ENCODE measurements at places on chromosomes 7 and 10.

DNA sequence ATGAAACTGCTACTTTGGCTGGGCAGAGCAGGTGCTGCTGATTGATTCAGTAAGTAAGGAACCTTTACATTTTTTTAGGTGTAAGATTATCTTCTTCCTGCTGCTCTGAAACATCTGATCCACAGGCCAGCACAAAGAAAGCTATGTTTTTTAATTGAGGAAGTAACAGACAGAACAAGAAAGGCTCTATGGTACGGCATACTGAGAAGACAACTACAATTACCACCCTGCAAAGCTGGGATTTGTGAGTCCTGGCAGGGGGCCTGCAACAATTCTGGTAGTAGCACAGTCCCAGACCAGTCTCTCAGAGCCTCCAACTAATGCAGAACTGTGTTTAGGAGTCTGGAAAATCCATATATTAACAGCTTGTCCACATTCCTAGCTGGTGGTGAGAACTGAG lies 103.0 kb upstream of the LRRTM3 start:
- no peak overlapping the region for H3K4me3 ChIP-seq
- no peaks in the 10 kb centered on the region for H3K36me3 ChIP-seq
- no peak for DNase-seq

GRCh38 chr7:17054836-17055235 lies 173.1 kb upstream of the AGR3 start:
- no peaks in the 10 kb centered on the region for H3K4me1 ChIP-seq
- H3K27me3 ChIP-seq, result no peaks in the 10 kb centered on the region
- no peak overlapping the region for H3K27ac ChIP-seq
- DNase-seq, result no peak
- H3K36me3 ChIP-seq, result no peaks in the 10 kb centered on the region
- H3K4me3 ChIP-seq, result no peak overlapping the region

- no peaks in the 10 kb centered on the region for H3K27me3 ChIP-seq
- H3K4me1 ChIP-seq, result no peaks in the 10 kb centered on the region
- no peak for DNase-seq
- no peak overlapping the region for H3K4me3 ChIP-seq
- H3K27ac ChIP-seq, result no peak overlapping the region
- no peaks in the 10 kb centered on the region for H3K36me3 ChIP-seq
Observed at GRCh38 chr7:122183106-122183505, 39.1 kb upstream of the AASS start.

DNA sequence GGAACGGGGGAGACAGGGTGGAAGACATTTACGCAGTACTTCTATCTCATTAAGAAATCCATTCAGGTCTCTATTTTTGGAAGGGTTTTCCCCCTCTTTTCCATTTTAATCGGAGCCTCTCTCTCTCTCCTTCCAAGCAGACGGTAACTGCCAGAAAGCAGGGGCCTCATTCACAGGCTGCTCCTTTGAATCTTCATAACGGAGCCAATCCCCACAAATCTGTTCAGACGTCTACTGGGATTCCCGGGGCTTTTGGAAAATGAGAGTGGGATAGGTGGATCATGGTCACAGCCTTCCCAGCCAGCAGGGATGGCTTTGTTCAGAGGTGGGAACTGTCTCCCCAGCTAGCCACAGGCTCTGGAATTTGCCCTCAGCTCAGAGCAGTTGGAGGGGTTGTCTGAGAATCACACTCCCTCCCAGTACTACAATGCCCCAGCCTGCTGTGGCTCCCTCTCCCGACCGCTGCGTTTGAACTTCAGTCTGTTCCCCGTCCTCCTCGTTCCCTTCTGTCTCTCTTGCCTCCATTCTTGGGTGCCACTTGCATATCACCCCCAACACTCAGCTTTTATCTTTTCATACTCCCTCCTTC lies 413.6 kb downstream of the PLXNA4 start:
- H3K27ac ChIP-seq, result no peak overlapping the region
- H3K27me3 ChIP-seq, result peaks cover 8% of the 10 kb centered on the region
- H3K4me1 ChIP-seq, result peaks cover 14% of the 10 kb centered on the region
- DNase-seq, result no peak
- no peaks in the 10 kb centered on the region for H3K36me3 ChIP-seq

DNA sequence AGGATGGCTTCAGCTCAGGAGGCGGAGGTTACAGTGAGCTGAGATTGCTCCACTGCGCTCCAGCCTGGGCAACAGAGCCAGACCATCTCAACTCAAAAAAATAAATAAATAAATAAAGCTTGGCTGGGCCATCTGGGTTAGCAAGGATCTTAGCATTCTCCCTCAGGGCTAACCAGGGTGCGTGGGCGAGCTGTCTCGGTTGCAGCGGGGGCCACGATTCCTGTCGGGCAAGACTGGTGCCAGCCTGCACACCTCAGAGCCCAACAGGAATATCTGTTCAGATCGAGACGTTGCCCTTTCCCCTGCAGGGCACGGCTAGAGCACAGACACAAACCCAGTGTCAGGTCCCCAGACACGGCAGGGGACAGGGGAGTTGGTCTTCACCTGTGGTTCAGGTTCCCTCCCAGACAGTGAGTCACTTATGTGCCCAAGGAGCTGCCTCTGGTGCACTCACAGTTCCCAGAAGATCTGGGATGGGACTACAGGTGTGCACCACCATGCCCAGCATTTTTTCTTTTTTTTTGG lies 75.5 kb upstream of the GTF2I start:
- H3K4me3 ChIP-seq, result no peak overlapping the region
- H3K27me3 ChIP-seq, result no peaks in the 10 kb centered on the region
- H3K27ac ChIP-seq, result peak overlapping the region; percentile 37
- peaks cover 38% of the 10 kb centered on the region for H3K4me1 ChIP-seq
- H3K36me3 ChIP-seq, result no peaks in the 10 kb centered on the region

DNA sequence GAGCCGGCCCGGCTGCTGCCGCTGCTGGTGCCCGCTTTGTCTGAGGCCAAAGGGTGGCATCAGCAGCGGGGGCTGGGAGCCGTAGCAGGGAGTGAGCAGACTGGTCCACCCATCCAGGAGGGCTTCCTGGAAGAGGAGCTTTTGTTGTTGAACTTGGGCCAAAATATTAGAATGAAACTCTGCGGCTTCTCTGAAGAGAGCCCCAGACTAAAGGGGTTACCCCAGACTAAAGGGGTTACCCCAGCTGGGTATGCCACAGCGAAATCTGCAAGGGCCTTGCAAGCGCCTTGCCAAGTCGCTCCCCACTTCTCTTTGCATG lies 154.7 kb upstream of the ZMIZ1 start:
- H3K4me3 ChIP-seq, result no peak overlapping the region
- no peaks in the 10 kb centered on the region for H3K36me3 ChIP-seq
- DNase-seq, result no peak
- H3K4me1 ChIP-seq, result no peaks in the 10 kb centered on the region
- H3K27ac ChIP-seq, result no peak overlapping the region

DNA sequence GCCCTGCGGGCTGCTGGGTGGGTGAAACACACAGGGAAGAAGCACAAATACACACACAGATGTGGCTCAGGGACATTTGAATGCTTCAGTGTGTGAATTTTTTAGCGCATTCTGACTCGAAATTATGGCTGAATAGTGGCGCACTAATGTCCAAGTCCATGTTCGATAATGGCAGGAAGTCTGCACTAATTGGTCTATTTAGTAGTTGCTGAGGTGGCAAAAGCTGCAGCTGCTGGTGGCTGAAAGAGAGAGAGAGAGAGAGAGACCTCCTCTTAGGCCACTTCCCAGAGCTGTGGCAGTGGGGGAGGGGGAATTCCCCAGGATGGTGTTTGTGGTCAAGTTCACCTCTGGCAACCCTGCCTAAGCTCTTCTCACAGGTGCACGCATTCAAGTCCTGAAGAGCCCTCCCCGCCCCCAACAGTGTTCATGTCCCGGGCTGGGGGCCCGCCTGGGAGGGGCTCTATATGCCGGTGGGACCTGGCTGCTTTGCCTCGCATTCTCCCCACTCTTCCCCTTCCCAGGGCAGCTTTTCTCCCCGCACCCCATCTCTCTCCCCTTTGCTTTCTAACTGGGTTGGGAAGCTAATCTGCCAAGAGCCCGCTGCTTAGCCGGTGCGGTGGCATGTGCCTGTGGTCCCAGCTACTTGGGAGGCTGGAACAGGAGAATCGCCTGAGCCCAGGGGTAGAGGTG lies 6.0 kb upstream of the MNX1 start:
- H3K27me3 ChIP-seq, result peaks cover 100% of the 10 kb centered on the region
- no peaks in the 10 kb centered on the region for H3K36me3 ChIP-seq
- H3K4me1 ChIP-seq, result peaks cover 41% of the 10 kb centered on the region
- H3K27ac ChIP-seq, result no peak overlapping the region
- no peak overlapping the region for H3K4me3 ChIP-seq

- no peaks in the 10 kb centered on the region for H3K36me3 ChIP-seq
- peak overlapping the region; percentile 58 for H3K4me3 ChIP-seq
- H3K27me3 ChIP-seq, result no peaks in the 10 kb centered on the region
- H3K27ac ChIP-seq, result peak overlapping the region; percentile 66
- peak; percentile 74 for DNase-seq
Observed at GRCh38 chr7:105876964-105877601, 684 bp upstream of the ATXN7L1 start.

DNA sequence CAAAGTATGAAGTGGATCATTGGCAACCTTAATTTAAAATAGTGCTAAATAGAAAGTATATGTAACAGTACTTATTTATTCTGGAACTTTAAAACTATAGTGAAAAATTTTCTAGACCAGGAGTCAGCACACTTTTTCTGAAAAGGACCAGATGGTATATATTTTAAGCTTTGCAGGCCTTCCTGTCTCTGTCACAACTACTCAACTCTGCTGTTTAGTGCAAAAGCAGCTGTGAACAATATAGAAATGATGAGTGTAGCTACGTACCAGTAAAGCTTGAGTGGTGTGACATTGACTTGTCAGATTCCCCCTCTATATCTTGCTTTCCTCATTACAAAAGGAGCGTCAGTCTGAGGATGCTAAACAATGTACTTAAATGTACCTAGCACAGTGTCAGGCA lies 88.1 kb upstream of the IGFBP3 start:
- peaks cover 4% of the 10 kb centered on the region for H3K4me1 ChIP-seq
- no peaks in the 10 kb centered on the region for H3K27me3 ChIP-seq
- DNase-seq, result no peak
- H3K4me3 ChIP-seq, result no peak overlapping the region
- H3K27ac ChIP-seq, result no peak overlapping the region
- no peaks in the 10 kb centered on the region for H3K36me3 ChIP-seq

- H3K27ac ChIP-seq, result no peak overlapping the region
- DNase-seq, result no peak
- peaks cover 70% of the 10 kb centered on the region for H3K4me1 ChIP-seq
Observed at GRCh38 chr7:30467271-30467670, 11.3 kb downstream of the NOD1 start.
